ENCODE measurements at places on chromosomes 7 and 10.

GRCh38 chr10:43013065-43013464, 63.8 kb upstream of the RET start:
- DNase-seq, result no peak

DNA sequence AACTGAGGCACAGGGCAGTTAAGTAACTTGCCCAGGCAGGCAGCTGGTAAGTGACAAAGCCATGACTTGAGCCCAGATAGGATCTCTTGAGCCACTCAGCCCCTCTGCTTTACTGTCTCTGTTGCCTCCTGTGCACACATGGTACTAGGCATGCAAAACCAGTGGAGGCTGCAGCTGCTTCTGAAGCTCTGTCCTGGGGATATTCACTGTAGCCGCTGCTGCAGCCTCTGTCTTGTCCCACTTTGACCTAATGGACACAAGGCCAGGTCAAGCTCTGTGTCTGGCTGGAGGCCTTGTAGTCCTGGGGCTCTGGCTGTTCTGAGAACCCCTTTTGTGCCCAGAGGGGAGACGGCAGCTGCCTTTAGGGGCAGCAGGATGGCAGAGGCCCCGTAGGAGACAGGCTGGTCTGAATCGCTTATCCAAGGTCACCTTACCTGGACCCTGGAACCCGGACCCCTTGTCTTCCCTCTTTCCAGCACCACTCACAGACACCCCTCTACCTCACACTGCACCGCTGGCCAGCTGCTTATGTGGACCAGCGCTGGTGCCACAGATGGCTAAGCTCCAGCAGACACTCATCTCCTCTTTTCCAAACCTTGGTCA, 57.6 kb downstream of the TSPAN15 start:
- no peak for DNase-seq

- DNase-seq, result no peak
Measured at GRCh38 chr10:95304976-95305375, 14.2 kb upstream of the PDLIM1 start.

DNA sequence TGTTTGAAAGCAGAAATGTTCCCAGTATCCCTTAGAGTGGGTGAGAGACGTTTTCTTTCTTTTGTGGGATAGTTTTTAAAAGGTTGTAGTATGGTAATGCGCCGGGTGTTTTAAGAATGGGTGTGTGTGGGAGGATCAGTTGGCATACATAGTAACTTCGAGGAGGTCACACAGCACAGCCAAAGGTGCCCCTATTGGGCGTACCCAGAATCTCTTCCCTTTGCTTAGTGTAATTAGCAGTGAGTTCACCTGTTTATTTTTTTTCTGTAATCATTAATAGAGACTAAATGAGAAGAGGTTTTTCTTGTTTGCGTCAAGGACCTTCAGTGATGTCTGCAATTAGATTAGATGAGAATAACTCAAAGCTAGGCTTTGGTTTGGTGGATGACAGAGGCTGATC, 1.5 kb downstream of the PLEKHA8 start:
- DNase-seq, result peak; percentile 30

- no peak for DNase-seq
Measured at GRCh38 chr7:101197991-101198390, 2.8 kb downstream of the MOGAT3 start.

DNA sequence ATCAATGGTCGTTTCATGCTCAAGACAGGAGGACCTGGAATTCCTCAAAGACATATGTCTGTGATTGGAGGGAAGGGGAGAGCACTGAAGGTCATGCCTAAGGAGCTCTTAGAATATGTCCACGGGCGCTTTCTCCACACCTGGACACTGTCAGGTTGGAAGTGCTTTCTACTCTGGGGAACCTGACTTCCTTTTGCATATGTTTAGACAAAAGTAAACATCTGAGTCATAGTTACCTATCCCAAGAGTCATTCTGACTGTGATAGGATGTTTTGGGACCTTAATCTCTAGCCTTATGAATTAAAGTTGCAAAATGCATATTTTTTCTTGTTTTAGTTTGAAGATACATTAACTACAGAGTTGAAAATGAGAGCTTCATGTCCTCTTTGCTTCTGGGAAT, 251.7 kb downstream of the KLF6 start:
- DNase-seq, result no peak

DNA sequence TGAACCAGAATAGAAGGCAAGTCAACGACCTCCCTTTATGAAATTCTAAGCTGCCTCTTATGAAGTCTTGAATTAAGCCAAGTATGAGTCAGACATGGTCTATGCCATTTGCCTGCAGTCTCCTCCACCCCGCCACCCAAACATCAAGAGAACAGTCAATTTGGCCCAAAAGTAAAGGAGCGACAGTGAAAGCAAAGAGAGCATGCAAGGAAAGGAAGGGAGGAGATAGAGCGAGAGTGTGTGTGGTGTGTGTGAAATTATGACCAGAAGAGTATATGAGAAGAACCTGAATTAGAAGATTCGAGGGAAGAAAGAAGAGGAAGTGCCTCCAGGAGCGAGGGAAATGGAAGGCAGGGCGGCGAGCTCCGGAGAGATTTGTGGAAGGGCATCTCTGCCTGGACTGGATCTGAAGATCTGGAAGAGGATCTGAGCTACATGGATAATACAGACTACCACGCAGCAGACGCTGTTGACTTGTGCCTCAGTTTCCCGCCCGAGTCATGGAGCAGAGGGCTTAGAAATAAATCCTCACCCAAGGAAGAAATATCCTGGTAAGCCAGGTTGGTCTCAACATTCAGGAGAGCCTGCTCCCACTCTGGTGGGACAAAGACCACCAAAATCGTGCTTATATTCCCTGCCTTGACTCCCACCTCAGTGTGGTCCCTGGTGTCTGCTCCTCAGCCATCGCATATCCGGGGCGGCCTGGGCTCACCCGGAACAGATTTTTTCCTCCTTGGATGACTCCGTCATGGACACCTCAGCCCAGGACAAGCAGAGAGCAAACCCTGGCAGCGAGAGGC, 459 bp downstream of the ZDHHC6 start:
- peak; percentile 19 for DNase-seq

GRCh38 chr10:93261961-93262610, 188.4 kb downstream of the CYP26A1 start:
- DNase-seq, result no peak

Measured in MCF 10A (cell line).